Kidney glomerular epithelial cell (primary cell): ENCODE measurements at places on chromosomes 11 and 22.
A peak's percentile ranks its signal among the peaks of the same experiment; 100 is the strongest.

- DNase-seq: no peak
Measured at GRCh38 chr22:30251711-30252110, 5.2 kb upstream of the LIF start.

DNA sequence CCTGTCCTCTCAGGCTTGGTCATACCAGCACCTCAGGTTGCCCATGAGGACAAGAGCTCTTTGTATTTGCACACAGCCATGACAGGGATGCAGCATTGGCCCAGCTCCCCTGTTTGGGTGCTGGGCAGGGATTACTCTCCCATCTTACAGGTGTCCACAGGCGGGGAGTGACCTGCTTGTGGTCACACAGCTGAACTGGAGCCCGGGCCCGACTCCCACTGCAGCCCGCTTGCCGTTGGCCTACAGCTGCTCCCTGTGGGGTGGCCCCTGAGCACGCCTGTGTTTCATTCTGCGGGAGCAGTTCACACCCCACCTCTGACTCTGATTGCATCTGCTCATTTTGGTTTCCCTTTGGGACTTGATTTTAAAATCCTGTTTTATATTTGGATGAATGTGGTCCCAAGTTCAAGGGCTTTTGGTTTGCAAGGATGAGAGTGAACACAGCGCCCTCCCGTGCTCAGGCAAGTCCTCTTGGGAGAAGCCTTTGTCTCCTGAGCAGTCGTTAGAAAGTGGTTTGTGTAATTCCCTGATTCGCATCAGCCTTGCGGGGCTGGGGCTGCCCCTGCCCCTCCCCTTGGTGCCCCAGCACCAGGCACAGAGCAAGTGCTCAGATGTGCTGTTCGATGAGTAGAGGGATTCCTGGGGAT is 9.3 kb downstream of the PICK1 start:
- no peak for DNase-seq

DNA sequence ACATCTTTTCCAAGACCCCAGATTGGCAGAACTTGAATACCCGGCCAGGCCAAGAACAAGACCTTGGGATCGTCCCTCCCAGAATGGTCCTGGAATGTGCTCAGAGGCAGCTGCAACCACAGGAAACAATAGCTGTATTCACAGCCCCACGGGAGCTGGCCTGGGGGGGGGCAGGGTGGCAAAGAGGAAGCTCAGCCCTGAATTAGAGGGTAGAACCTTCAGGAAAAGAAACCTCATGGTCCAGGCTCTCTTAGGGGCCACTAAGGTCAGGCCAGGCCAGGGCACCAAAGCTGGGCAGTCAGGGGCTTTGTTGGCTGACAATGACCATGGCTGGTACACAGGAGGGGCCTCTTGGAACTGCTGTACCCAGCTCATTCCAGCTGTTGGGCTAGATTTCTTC is 17.3 kb downstream of the RPL27A start:
- DNase-seq: no peak

DNA sequence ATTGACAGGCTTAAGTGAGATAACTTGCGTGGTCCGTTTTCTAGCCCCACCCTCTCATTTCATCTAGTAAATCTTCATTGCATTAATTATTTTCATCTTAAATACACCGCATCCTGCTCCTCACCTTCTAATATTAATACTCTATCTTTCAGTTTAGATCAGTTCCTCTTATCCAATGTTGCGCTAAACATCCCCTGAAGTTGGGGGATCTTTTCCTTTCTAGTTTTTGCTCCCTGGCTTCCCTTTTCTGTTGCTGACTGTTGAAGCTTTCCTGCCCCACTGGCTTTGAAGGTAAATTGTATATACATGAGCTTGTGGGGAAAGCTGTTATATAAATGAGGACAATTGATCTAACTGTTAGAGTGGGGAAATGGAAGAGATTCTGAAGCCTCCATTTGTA is 7.2 kb downstream of the CAT start:
- no peak for DNase-seq

DNA sequence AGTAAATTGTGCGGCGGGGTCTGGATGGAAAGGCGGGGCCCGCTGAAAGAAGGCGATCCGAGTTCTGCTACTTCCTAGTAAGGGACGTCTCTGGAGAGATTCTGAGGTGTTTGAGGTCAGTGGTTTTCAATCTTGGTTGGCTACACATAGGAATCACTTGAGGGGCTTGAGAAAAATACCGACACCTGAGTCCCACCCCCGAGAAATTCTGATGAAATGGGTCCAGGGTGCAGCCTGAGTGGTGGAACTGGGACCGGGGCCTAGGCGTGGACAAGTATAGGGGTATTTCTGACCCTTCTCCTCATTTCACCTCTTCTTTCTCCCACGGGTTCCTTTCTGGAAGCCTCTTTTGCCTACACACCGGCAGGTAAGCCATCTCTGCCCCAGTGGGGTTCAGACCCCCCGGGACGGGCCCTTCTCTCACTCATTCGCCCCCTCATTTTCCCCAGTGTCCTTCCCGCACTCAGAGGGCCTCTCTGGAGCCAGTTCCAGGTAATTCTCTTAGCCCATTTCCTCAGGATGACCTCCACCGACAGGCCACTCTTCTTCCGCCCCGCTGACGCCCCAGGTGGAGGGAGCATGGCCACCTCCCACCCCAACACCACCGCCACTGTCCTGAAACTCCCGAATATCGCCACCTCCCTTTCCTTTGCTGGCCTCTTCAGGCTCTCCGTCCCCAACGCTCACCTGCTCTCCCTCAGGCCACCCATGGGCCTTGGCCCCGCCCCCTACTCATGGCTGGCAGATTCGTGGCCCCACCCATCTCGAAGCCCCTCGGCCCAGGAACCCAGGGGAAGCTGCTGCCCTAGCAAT is 11.8 kb downstream of the ROBO3 start:
- no peak for DNase-seq

- no peak for DNase-seq
Measured at GRCh38 chr11:3203221-3204043, 15.2 kb downstream of the MRGPRG start.

DNA sequence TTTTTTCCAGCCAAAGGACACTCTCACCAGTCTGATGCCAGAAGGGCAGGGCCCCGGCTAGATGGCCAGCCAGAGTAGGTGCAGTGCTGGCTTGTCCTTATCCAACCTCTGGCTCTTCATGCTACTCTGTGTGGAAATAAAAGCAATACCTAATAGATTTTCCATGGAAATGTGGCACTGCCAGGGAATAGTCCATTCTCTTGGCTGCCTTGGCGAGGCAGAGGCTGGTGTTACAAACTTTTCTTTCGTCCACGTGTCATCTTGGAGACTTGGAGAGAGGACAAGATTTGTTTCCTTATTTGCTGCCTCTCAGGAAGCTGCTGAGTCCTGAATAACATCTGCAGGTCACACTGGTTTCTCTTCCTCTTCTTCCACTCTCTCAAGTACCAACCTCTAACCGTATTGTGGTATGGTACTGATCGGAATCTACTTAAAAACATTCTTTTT is 17.2 kb upstream of the C1QTNF4 start:
- DNase-seq: no peak

GRCh38 chr22:23119494-23120414 is 22.0 kb downstream of the RSPH14 start:
- no peak for DNase-seq

GRCh38 chr11:3796346-3796745 is 1.0 kb downstream of the NUP98 start:
- no peak for DNase-seq

DNA sequence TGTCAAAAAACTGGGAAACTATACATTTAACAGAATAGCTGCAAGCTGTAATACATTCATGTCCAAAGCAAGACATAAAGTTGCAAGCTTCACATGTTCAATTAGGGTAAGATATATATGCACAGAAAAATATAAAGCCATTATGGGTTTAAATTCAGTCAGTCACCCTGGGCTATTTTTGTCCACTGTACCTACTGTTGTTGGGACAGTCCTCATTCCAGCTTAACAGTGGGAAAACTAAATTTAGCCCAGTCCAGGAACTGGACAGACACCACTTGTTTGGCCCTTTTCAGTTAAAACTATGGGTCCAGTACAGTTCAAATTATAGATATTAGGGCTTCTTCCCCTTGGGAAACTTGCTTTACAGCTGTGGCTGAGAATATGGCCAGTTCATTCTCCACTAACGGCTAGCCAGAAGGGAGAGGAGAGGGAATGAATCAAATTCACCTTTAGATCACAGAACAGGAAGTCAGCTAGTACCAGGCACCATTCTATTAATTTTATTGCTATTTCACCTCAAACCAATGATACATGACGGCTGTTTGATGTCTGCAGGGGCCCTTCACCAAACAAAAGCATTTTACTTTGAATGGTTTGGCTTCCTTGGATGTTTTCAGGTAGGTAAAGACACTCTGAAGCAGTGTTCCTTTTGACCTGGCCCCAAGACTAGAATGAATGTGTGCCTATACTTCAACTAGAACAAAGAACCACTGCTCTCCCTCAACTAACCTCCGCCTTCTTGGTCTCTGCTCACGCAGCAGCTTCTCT is 22.2 kb downstream of the ZNF280B start:
- no peak for DNase-seq

DNA sequence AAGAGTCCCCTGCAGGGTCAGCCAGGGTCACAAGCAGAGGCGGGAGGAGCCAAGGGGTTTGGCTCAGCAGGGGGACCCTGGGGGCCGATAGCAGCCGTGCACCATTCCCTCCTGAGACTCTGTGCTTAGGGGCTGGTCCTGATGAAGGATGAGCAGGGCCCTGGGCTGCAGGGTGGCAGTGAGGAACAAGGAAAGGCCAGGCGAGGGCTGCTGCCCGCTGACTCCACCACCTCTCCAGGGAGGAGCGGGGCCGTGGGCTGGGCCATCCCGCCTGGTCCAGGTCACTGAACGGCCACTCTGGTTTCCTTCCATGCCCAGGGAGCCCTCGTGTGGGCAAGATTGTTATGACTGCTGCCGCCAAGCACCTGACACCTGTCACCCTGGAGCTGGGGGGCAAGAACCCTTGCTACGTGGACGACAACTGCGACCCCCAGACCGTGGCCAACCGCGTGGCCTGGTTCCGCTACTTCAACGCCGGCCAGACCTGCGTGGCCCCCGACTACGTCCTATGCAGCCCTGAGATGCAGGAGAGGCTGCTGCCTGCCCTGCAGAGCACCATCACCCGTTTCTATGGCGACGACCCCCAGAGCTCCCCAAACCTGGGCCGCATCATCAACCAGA is 9.2 kb upstream of the NDUFS8 start:
- DNase-seq: peak; percentile 47

DNA sequence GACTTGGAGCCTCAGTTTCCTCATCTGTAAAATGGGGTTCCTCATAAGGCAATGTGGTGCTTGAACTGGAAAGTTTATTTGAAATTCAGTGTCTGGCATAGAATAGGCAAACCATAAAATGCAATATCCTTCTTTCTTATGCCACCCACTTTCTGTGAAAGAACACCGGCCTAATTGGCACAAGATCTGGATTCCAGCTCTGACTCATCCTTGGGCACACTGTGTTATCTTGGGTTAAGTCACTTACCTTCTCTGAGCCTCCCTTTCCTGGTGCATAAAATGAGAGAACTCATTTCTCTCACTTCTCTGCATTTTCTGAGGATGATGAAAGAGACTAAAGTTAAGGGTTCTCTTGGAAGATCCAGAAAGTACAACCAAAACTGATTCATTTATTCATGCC is 5.1 kb downstream of the INSC start:
- DNase-seq: no peak

DNA sequence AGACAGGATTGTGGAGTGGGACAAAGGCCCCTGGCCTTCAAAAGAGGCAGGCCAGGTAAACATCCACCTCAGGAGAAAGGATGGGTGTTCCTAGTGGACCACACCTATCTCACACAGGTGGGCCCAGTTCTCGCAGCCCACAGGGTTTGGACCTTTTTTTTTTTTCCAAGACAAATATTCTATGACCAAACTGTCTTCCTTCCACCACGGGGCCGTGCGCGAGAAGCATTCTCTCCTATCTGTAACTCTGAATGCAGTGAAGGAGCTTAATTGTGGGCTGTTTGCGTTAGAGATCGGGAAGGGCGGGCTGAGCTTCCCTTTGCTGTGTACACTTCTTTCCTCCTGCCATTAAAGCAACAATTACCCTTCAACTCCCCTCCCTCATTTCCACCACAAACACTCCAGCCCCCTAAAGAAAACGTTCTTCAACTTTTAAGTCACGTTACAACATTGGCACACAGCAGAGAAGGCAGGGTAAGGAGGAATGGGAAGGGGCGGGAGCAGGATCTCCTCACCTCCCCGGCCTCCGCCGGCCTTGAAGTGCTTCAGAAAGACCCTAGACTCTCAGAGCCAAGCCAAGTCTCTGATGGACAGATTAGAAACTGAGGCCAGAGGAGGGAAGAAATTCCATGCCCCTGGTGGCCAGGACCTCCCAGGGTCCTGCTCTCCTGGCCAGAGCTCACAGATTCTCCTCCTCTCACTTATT is 238.4 kb downstream of the BUD13 start:
- no peak for DNase-seq

- no peak for DNase-seq
Measured at GRCh38 chr11:57491371-57492061, 24.0 kb downstream of the SLC43A1 start.

DNA sequence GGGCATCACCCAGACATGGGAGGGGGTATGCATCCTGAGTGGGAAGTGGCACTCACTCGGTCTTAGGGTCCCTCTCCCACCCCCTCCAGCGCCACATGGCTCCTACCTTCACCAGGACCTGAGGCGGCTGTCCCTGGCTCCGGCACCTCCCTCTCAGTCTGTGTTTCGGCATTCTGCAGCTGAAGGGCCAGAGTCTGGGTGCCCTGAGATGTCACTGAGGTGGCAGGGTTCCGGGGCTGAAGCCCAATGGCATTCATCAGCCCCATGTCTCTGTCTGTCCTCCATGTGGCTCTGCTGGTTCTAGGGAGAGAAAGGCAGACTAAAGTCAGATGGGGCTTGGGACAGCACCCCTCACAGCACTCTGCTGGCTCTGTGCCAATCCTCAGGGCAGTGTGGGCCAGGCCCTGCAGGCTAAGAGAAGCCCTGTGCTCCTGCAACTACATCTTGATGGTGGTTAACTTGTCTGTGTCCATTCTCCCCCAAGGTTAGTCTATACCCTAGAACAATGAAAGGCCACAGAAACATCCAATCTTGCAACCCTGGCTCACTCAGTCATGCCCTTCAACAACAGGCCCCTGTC is 16.9 kb upstream of the CHRM4 start:
- no peak for DNase-seq

GRCh38 chr22:36425977-36426523 is 38.3 kb upstream of the MYH9 start:
- DNase-seq: no peak

DNA sequence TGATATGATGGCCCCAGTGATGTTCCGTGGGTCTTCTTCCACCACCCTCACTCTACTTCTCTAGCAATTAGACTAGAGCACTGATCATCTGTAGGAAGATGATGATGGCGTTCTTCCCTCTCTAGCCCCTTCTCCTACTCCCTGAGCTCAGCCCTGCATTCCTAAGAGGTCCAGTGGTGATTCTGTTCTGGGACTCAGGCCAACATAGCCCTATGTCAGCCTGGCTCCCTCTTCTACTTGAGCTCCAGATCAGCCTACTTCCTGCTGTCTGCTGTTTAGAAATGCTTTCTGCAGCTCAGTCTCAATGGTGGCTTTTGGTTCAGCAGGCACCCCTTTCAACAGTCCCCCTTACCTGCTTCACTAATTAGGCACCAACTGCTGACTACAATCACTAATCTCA is 86.1 kb upstream of the ZBED5 start:
- DNase-seq: peak; percentile 11

- DNase-seq: no peak
Measured at GRCh38 chr11:74007691-74008372, 1.1 kb downstream of the UCP3 start.
